ENCODE measurements at places on chromosomes 3 and 15.

- no peak for DNase-seq
Observed at GRCh38 chr15:71679793-71680353, 130.5 kb upstream of the NR2E3 start.

DNA sequence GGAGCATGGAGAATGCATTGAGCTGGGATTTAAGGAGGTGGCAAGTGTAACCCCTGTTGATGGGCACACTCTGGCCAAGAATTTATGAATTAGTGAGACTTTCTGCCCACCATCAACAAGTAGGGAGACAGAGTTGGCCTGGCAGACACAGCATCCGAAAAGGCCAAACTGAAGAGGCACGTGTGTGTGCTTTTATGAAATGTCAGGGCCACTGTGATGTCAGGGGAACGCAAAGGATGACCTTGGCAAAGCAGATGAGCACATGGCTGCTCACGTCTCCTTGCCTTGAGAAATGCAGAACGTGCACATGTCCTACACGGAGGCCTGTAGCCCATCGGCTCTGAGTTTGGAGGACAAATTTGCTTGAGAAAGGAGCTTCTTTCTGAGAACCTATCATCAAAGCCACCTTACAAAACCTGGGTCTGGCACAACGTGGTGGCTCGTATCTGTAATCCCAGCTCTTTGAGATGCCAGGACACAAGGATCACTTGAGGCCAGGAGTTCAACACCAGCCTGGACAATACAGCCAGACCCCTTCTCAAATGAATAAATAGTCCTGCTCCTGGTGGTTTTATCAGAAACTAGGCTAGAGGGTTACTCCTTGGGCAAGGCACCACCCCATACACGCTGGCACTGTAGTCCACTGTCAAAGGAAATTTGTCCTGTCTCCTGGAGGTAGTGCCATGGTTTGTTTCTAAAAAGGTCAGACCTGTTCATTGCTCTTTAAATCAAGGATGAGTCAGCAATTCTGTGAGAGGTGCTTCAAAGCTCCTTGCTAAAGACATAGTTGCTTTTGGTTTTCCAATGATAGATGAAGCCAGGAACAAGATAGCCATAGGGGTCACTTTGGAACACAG, 941 bp upstream of the SH3BP5 start:
- no peak for DNase-seq

DNA sequence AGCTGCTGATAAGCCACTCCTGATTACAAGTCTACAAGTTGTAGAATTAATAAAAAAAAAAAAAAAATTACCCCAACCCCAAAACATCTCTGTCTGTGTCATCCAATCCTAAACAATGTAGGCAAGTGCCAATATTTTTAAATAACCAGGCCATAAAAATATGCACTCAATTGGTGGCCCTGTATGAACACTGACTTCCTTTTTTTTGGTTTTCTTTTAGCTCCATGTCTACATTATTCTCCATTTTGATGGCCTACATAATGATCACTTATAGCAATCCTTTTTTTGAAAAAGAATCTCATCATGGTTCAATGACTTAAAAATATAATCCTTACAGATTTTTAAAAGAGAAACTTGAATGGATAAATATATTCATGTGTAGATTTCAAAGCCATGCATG, 72.1 kb downstream of the FOXP1 start:
- DNase-seq, result no peak

GRCh38 chr3:175464362-175464761, 605.2 kb downstream of the NAALADL2 start:
- DNase-seq, result no peak

GRCh38 chr3:192821161-192821560, 93.8 kb upstream of the FGF12 start:
- DNase-seq, result no peak

DNA sequence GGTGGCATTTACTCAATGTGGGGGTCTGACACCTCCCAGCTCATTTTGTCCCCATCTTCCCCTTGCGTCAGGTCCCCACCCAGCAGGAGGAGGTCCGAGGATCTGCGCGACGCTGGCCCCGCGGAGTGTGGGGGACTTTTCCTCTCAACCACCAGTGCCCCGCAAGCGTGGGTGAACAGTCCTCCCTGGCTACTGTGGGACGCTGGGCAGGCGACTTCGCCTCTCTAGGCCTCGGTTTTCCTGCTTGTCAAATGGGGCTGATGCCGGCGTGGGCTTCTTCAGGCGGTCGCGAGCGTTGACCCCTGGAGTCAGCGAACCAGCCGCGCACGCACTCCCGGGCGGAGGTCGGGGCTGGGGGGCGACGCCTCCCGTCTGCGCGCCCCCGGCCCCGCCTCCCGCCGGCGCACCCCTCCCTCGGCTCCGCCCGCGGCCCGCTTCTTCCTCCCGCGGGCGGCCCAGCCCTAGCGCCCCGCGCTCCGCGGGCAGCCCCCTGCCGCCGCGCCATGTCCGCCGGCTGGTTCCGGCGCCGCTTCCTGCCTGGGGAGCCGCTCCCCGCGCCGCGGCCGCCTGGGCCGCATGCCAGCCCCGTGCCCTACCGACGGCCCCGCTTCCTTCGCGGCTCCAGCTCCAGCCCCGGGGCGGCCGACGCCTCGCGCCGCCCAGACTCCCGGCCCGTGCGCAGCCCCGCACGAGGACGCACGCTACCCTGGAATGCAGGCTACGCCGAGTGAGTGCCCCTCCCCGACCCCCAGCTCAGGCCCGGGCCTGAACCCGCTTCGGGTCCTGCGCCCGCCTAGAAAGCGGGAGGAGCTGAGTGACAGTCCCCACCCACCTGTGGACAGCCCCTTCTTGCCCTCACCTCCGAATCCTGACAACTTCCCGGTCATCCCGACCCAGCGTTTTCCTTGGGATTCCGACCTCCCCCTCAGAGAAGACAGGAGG, at the start of gene PPM1M:
Gene PPM1M, plus strand, starts transcription at position 438 of the 942 bp plus-strand sequence. Its CDS starts 66 bp downstream, at position 504.
- DNase-seq, result peak; percentile 64

DNA sequence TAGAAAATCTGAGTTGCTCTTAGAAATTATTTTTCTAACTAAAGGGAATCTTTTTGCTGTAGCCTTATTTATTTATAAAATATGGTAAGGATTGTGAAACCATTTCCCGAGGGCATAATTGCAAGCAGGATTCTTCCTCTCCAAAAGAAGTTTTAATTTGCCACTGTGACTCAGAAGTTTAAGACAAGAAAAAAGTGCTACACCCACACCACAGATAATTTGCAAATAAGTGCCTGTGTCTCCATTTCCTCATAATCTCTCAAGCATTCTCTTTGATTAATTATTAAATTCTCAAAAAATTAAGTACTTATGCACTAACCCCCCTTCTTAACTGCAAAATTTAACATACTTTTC, 43.6 kb downstream of the RASA2 start:
- no peak for DNase-seq

DNA sequence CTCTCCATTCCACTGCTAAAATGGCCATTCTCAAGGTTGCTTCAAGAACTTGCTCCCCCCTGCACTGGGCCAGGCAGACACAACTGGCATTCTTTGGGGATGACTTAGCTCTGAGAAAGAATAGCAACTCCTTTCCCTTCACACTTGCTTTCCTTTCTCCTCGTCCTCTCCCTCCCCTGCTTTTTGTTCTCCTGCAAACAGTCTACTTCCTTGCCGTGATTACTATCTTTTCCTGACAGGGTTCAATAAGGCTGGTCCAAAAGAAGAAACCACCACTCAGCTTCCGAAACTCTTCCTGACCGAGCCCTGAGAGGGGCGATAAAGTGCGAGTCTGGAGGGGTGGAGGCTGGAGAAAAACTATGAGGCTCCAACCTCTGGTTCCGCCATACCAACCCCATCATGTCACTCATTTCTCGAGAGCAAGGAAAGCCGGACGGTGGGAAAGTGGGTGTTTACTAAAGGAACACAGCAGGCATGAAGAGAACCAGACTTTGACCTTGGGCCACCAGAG, 5.0 kb downstream of the AMOTL2 start:
- DNase-seq, result no peak

DNA sequence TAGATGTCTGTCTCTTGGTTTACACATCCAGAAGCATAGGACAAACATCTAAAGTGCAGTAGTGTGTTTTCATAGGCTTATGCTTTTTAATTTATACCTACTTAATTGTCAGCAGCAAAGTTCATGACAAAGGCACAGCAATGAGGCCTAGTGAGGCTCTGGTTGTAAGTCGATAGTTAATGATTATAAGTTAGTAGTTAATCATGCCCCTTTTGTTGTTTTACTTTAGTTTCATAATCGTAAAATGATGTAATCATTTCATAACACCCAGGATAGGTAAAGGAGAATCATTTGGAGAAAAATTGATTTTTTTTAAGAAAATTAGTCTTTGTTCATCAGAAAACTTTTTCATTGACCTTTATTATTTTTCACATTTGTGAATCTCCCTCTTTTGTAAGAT, 351.9 kb downstream of the LSAMP start:
- no peak for DNase-seq

GRCh38 chr3:182967218-182968204, 12.8 kb downstream of the DCUN1D1 start:
- peak; percentile 1 for DNase-seq

- no peak for DNase-seq
Observed at GRCh38 chr15:55796321-55796965, 53.5 kb upstream of the PRTG start.

DNA sequence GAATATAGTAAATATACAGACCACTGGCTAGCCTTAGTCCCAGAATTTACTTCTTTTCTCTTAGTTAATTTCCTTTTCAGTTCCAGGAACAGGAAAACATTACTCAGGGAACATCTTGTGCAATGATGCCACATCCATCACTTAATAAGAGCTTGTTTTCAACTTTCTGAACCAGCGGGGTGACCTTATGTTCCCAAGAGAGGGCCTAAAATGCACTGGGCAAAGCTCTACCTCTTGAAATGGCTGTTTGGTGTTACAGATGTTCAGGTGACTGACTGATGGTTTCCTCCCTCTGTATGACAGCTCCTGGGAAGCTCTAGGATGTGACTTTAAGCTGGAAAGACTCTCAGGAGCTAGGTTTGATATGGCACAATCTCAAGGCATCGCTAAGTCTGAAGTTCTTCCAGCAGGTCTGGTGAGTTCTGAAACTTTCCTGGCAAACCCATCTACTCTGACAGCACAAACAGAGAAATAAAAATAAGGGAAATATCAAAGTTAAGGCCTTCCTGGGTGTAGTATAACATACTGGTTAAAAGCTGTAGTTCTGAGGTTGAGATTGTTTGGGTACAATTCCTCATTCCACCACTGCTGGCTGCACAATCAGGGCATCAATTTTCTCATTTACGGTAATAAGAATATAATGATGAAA, 98.6 kb downstream of the ZIC1 start:
- DNase-seq, result no peak

DNA sequence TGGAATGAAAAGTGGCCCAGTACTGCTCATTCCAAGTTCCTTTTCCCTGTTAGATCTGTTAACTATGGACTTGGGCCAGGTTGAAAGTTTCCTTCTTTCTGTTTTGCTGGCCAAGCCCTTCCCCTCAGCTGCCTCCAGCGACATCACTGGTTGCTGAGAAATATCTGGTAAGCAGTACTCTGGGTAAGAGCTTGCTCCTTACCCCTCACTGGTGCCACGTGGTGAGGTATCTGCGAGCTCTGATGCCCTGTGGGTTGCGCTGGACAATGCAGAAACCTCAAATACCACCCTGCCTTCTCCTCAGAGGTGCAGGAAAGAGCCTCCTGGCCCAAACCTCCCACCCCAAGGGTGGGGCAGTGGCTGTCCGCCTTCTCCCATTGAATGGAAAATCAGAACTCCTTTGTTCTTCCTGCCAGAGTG, 42.9 kb upstream of the APH1B start:
- DNase-seq, result no peak

DNA sequence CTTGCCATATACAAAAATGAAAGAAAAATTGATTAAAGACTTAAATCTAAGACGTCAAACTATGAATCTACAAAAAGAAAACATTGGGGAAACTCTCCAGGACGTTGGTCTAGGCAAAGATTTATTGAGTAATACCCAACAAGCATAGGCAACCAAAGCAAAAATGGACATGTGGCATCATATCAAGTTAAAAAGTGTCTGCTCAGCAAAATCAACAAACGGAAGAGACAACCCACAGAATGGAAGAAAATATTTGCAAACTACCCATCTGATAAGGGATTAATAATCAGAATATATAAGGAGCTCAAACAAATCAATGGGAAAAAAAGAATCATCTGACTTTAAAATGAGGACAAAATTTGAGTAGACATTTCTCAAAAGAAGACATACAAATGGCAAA, 160.9 kb downstream of the DCLK3 start:
- DNase-seq, result no peak

All from CD4-positive, alpha-beta T cell treated with Interferon gamma for 1 hour (primary cell).